Amniotic epithelial cell (primary cell): ENCODE measurements at places on chromosomes 6 and 20.

- DNase-seq: peak; percentile 64
These were observed 21.0 kb downstream of the PIGT start for GRCh38 chr20:45436732-45437485.

- no peak for DNase-seq
These were observed 9.6 kb downstream of the SNX3 start for GRCh38 chr6:108251252-108251651.

DNA sequence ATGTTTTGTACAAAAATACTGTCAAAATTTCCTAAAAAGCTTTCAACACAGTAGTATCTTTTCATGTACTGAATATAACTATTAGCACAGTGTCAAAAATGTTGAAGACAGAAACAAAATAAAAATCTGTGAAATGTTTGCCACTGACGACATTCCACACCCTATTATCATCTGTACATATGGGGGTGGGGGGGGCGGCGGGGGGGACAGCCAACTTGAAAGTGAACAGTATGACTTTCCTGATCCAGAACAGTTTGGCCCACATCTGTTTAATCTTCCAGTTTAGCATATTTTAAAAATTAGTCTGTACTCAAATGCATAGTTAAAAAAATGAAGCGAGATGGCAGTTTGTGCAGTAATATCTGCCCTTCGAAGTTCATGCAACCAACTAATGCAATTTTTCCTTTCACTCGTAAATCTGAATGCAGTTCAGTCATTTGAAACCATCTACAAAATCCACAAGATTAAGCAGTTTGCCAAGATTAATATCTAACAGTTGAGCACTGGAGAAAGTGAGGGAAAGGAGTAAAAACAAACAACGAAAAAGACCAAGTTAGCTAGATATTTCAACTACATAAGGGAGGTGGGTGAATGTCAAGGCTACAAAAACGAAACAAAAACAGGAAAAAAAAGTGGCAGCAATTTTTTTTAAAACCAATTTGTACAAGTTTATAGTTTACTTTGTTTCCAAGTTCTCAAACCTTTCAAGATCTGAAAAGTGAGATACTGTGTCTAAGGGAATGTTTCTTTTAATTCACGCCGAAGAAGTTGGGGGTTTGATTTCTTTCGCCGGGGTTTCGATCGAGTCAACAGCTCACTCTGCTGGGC, 1.9 kb downstream of the CITED2 start:
- peak; percentile 29 for DNase-seq

DNA sequence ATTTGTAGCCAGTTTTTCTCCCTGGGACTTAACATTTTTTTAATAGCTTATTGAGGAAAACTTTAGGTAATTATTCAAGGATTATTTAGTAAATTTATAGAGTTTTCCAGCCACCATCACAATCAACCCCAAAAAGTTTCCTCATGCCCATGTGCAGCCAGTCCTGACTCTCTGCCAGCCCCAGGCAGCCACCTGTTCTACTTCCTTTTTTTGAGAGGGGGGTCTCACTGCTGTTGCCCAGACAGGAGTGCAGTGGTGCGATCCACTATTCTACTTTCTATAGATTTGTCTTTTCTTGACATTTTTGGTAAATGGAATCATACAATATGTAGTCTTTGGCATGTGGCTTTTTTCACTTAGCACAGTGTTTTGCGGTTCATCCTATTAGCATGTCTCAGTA, 200.1 kb downstream of the FARS2 start:
- DNase-seq: no peak
